T follicular helper cell (primary cell): ENCODE measurements at places on chromosomes 7 and 10.

- DNase-seq, result no peak
These were observed 12.2 kb upstream of the RBM20 start for GRCh38 chr10:110631934-110632333.

DNA sequence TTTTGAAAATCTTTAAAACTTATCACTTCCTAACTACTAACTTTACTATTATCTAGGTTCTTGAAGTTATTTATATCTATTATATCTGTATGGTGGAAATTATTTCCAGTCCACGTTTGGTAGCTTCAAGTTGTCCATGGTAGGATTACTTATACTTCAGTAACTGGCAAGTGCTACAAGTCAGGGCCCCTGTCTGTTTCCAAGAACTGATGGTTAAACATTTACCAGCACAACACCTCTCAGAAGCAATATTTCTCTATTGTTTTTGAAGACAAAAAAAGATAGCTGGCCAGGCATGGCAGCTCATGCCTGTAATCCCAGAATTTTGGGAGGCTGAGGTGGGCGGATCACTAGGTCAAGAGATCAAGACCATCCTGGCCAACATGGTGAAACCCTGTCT, 240.4 kb upstream of the RHOBTB1 start:
- no peak for DNase-seq

GRCh38 chr7:40996233-40996677, 706.6 kb downstream of the INHBA start:
- no peak for DNase-seq

DNA sequence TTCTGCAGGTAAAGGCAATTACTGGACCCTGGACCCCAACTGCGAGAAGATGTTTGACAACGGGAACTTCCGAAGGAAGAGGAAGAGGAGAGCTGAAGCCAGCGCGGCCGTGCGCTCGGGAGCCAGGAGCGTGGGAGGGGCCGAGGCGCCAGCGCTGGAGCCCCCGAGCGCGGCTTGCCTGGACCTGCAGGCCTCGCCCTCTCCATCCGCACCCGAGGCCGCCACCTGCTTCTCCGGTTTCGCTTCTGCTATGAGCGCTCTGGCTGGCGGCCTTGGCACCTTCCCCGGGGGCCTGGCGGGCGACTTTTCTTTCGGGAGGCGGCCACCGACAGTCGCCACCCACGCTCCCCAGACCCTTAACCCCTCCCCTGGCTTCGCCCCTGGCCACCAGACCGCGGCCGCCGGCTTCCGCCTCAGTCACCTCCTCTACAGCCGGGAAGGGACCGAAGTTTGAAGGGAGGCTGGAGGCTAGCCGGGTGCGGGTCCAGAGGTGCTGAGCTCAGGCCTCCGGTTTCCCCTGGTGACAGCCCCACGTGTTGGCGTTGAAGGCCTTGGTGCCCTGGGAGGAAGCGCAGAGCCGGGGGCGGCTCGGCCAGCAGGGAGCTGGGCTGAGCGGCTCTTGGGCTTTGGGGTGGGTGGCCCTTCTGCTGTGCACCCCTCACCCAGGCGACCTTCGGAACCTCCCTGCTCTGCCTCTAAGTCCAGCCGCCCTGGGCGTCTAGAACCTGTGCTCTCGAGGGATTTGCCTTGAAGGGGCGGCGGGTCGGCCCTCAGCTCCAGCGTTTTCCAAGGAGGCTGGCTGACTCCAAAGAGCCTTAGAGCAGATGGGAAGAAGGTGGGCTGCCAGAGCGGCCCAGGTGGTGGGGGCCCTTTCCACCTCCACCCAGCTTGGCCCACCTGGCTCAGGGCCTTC, 1.8 kb downstream of the FOXI2 start:
- DNase-seq, result no peak

DNA sequence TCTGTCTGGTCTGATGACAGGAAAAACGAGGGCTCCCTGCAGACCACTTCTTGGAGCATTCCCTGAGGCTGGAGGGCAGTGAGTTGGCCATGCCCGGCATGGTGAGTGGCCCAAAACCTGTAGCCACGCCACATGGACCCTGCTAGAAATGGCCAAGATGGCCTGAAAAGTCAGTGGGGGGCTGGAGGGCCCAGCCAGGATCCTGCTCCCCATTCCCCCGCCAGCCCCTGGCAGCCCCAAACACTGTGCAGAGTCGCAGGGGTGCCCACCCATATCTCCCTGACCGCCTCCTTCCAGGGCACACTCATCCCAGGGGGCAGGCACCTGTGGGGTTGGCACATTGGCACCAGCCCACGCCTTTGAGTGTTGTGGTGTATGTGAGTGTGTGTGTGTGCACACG, 18.7 kb upstream of the PPP2R2D start:
- DNase-seq, result no peak

DNA sequence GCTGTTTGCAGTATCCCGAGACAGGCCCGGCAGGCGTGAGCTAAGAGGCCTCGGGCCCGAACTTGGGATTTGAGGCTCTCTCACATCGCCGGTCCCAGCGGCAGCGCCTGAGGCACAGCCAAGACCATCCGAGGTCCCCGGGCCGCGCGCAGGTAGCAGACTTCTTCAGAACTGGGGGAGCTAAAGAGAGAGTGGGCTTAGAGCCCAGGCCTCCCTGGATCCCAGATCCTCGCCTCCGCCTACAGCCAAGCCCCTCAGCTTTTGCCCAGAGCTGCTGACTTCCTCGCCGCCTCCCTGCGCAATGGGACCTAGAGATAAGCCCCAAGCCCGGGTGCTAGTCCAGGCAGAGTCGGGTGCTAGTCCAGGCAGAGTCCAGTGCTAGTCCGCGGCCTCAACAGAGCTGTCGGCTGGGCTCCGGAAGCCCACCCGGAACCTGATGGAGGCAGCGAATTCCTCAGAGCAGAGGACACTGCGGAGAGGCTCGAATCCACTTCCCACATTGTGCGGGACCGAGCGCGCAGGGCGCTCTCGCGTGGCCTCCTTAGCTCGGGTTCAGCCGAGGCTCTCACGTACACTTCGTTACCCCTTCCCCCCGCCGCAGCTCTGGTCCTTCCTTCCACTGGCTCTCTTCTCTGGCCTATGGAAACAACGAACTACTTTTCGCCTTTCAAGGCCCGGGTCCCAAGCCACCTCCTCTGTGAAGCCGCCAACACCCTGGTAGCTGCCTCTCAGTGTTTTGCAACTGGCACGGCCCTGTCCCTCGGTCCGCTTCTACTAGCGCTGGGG, 5.8 kb downstream of the LBX1 start:
- DNase-seq, result no peak

DNA sequence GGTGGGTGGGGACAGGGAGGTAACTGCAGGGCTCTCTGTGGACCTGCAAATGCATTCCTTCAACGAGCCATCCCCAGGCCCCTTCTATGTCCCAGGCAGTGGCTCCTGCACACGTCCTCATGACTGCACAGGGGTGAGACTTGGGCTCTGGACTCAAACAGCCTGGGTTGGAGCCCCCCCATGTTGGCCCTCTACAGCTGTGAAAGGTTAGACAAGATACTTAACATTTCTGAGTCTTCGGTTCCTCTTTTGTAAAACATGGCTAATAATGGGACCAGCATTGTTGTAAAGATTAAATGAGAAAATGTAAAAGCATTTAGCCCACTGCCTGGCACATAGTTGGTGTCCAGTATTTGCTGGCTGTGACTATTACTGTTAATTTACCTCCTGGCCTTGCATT, 41.8 kb downstream of the CHST3 start:
- DNase-seq, result no peak

- DNase-seq, result no peak
These were observed 467.8 kb downstream of the ARL4A start for GRCh38 chr7:13155188-13155587.

DNA sequence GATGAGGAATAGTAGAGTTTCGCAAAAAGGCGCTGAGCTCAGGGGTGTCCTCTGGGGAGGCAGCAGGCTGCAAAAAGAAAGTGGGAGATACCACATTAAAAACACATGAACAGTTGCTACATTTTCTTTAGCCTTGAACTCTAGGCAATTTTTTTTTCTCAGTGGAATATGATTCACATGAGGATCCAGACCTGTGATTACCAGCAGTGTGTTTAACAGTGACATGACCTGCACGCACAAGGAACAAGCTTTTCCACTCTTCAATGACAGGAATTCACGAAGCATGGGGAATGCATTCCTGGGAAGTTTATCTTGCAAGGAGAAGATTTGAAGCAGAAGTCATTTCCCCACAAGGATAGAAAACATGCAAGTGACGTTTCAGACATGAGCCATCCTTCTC, 161.6 kb downstream of the ITGA8 start:
- DNase-seq, result no peak
